Suprapubic skin (tissue), 4 donors: ENCODE measurements at places on chromosomes 6 and 20.

- peak overlapping the region; percentile 86 for H3K4me3 ChIP-seq
- no peaks in the 10 kb centered on the region for H3K36me3 ChIP-seq
- H3K4me1 ChIP-seq: peaks cover 47% of the 10 kb centered on the region
- H3K27me3 ChIP-seq: no peaks in the 10 kb centered on the region
- DNase-seq: peak; percentile 78
- peak overlapping the region; percentile 98 for H3K27ac ChIP-seq
Observed at GRCh38 chr20:58891086-58891717, 38.7 kb downstream of the GNAS start.

- H3K27me3 ChIP-seq: no peaks in the 10 kb centered on the region
- no peaks in the 10 kb centered on the region for H3K4me1 ChIP-seq
- DNase-seq: no peak
- H3K36me3 ChIP-seq: no peaks in the 10 kb centered on the region
- H3K27ac ChIP-seq: no peak overlapping the region
Observed at GRCh38 chr6:128672023-128672422, 151.6 kb upstream of the PTPRK start.

DNA sequence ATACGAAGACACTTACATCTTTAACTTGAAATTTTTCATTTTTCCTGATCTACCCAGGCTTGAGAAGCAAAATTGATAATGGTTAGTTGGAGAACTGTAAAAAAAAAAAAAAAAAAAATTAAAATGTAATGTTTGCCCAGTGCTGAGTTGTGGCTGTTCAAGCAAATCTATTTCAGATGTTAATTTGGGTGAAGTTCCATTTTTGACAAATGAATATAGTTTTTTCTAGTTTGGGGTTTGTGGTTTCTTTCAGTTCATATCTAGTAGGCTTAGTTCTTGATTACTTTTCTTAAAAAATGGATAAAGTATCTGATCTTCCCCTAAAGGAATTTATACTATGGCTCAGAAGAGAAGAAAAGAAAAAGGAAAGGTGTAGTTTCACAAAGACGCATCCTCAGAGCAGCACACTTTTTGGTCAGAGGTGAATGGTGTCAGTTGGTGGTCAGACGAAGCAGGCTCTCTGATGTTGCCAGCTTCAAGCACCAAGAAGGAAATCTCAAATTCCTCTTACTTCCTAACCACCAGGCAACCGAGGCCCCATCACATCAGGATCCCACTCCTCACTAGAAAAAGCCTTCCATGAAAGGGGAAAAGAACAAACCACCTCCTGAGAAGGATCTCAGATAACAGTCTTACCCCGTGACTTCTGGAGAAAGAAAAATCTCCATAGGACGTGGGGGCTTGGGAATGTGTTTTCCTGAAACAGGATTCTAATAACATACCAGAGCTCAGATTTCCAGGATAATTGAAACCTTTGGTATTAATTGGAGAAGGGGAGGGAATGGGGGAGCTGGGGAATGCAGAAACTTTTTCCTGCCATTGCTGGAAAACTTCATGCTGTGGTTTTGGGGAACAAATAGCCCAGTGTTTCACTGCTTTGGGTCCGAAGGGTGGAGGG lies 396.2 kb downstream of the CD83 start:
- no peak for DNase-seq
- no peaks in the 10 kb centered on the region for H3K36me3 ChIP-seq
- no peaks in the 10 kb centered on the region for H3K27me3 ChIP-seq

- H3K27ac ChIP-seq: no peak overlapping the region
- no peaks in the 10 kb centered on the region for H3K36me3 ChIP-seq
- no peaks in the 10 kb centered on the region for H3K4me1 ChIP-seq
- DNase-seq: no peak
- H3K4me3 ChIP-seq: no peak overlapping the region
Observed at GRCh38 chr6:39964094-39964493, 29.8 kb upstream of the MOCS1 start.

GRCh38 chr6:150924808-150925589 lies 59.5 kb downstream of the MTHFD1L start:
- DNase-seq: no peak
- H3K27ac ChIP-seq: no peak overlapping the region
- H3K4me3 ChIP-seq: no peak overlapping the region
- no peaks in the 10 kb centered on the region for H3K36me3 ChIP-seq
- no peaks in the 10 kb centered on the region for H3K4me1 ChIP-seq

- H3K4me3 ChIP-seq: no peak overlapping the region
- no peak for DNase-seq
- H3K27ac ChIP-seq: no peak overlapping the region
- no peaks in the 10 kb centered on the region for H3K4me1 ChIP-seq
- H3K27me3 ChIP-seq: no peaks in the 10 kb centered on the region
- H3K36me3 ChIP-seq: peaks cover 55% of the 10 kb centered on the region
Observed at GRCh38 chr6:138785079-138785478, 10.8 kb upstream of the ECT2L start.

DNA sequence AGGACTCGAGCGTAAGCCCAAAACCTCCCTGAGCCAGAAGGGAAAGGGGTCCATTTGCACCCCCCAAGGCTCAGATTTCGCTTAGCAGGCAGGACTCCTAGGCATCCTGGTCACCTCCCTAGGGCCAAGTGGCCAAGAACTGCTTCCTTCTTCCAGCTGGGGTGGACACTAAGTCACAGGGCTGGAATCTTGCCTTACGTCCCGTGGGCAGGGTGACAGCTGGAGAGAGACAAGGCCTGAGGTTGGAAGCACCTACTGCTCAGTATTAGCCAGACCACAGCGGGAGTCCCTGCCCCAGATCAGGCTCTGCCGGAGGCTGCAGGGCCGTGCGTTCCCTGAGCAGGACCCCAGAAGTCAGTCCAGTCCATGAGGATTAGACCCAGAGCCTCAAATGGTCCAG lies 19.7 kb downstream of the LAMA5 start:
- peaks cover 28% of the 10 kb centered on the region for H3K4me1 ChIP-seq
- H3K36me3 ChIP-seq: peaks cover 44% of the 10 kb centered on the region

GRCh38 chr6:144955859-144956258 lies 670.7 kb downstream of the UTRN start:
- H3K27ac ChIP-seq: no peak overlapping the region
- H3K4me1 ChIP-seq: no peaks in the 10 kb centered on the region
- DNase-seq: no peak
- no peaks in the 10 kb centered on the region for H3K36me3 ChIP-seq
- H3K27me3 ChIP-seq: no peaks in the 10 kb centered on the region

DNA sequence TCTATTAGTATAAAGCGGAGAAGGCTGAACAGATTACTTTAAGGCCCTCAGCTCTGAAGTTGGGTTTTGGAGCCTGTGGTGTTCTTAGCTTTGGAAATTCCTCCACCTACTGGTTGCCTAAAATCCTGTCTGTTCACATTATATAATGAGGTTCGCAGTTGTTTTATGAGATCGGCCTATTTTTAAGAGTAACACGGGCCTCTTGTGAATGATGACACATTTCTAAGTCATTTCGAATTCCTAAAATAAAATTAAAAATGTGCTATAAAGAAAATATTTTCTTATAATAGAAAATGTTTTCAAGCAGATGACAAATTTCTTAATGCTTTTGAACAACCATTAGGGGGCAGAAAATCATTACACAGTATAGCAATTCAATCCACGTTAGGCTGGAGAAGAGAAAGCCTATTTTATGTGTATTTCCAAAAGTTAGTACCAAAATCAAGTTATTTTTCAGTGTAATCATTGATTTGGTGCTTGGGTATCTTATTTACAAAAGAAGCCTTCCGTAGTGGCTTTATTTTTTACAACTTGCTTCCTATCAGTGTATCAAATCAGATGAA lies 15.8 kb upstream of the FAM8A1 start:
- H3K36me3 ChIP-seq: no peaks in the 10 kb centered on the region
- H3K4me3 ChIP-seq: no peak overlapping the region
- H3K27ac ChIP-seq: no peak overlapping the region
- H3K4me1 ChIP-seq: peaks cover 22% of the 10 kb centered on the region
